ENCODE measurements at places on chromosomes 5 and 9.

DNA sequence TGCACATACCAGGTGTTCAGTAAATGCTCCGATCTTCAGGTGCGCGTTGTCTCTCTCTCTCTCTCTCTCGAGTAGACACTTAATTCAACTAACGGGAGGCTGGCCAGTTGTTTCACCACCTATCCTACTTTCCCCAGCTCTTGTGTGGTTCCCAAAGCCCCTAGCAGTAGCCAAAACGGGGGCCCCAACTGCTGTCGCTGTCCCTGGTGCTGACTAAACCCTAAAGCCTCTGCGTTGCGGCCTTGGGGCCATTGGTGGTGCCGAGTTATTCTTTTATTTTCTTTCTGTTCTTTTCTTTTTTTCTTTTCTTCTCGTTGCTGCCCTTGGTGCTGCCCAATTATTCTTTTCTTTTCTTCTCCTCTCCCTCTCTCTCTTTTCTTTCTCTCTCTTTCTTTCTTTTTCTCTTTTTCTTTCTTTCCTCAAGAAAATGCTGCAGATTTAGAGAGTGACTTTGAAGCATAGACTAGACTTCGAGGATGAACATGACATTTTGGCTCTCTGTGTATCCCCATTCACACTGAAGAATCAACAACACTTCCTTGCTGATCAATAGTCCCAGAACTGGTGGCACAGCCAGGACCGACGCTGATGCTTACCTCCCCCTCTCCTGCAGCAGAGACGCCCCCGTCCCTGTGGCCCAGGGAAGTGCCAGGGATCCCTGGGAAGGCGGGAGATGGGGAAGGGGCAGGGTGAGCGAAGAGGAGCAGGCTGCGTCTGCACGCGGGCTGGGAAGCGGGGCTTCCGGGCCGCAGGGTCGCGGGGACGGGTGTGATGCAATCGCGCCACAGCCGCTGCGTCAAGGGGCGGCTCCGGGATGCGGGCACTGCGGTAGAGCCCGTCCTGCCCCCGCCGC is at the start of gene FBLL1:
Gene FBLL1, plus strand, starts transcription at position 785 of the 853 bp plus-strand sequence. CDS start 200 bp downstream, outside the sequence.
- DNase-seq, result peak; percentile 12

- DNase-seq, result no peak
Observed at GRCh38 chr9:93096811-93097382, 880 bp downstream of the CARD19 start.

GRCh38 chr5:123131551-123132204 is 42.6 kb downstream of the PRDM6 start:
- DNase-seq, result no peak

DNA sequence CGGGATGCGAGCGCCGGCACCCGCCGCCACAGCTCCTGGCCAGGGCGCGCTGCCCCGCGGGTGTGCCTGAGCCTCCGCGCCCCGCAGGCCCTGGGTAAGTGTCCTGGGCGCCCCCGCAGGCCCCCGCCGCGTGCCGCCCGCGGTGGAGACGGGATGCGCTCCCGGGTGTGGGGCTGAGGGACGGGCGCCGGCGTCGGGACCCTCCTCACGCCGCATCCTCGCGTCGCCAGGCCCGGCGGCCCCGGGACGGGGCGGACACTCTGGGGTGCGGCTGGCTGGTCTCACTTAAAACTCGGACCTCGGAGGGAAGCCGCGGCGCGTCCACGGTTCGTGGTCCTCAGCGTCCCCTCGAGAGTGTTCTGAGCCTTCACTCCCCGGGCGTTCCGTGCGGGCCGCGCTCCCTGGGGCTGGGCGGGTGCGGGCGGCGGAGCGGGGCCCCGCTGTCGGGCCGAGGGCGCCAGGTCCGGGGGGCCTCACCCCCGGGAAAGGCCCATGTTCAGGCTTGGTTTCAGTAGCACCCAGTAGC is 275 bp downstream of the AHRR start:
- no peak for DNase-seq

GRCh38 chr9:104890433-104890770 is 37.6 kb downstream of the ABCA1 start:
- DNase-seq, result no peak

DNA sequence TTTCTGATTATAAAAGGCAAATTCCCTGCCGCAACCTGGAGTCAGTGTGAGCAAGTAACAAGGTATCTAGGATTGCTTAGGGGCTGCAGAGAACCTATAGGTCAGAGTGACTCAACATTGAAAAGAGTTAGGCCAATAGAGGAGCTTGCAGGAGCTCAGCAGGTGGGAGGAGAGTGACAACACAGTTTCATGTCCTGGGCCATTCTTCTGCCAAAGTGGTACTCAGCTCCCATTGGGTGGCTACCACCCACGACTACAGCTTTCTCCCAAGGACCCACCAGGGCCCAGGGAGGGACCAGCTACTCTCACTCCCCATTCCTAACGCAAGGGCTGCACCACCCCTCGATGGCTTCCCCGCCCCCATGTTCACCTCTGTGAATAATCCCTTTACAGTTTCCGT is 86.7 kb upstream of the SPATA31C2 start:
- no peak for DNase-seq

GRCh38 chr9:90975781-90976538 is 174.3 kb downstream of the SYK start:
- DNase-seq, result no peak

GRCh38 chr5:162699361-162699760 is 631.8 kb downstream of the GABRG2 start:
- DNase-seq, result no peak
